CD4-positive, alpha-beta T cell treated with Interleukin-4 for 1 hour (primary cell): ENCODE measurements at places on chromosomes 2 and 18.

GRCh38 chr18:73728657-73729056, 419.0 kb downstream of the FBXO15 start:
- no peak for DNase-seq

GRCh38 chr2:62733546-62733945, 28.0 kb downstream of the EHBP1 start:
- no peak for DNase-seq

DNA sequence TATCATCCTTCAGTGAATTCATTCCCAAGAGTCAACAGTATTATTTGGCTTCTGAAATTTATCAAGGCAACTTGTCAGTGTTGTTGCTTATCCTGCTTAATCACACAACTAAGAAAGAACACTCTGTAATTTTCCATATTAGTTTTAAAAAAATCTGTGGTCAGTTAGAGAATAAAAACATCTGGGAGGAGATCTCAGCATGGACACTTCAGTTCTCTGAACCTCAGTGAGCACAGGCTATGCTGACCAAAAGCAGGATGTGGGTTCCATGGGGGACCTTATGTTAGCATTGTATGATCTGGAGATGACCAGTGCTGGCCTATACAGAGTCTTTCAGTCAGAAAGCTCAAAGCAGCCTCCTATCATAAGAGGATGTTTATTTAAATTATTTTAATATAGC, 79.1 kb upstream of the KLHL14 start:
- no peak for DNase-seq

DNA sequence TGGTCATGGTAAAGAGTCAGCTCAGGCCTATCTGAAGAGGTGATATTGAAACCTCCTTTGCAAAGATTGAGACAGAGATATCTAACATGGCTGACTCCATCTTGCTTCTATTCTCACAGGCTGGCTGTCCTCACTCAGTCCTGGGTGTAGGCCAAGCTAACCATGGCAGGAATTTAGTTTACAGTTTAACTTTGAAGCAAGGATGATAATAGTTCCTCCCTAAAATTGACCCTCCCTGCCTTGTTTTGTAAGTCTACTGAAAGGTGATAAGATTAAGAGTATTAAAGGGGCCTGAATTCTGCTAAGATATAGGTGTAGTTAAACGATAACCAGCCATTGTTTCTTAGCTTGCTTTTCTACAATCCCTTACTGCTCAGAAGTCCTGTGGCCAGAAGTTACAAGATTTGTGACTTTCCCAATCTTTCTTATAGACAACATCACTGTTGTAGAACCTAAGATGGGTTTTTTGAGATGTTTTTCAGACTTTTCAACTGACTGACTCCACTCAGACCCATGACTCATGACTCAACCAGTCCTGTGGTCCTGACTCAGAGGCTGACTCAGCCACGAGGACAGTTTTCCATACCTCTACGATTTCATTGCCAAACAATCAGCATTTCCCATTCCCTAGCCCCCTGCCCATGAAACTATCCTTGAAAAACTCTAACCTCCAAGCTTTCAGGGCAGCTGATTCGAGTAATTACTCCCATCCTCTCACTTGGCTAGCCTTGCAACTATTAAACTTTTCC, 195.7 kb upstream of the SESTD1 start:
- no peak for DNase-seq

GRCh38 chr2:239559417-239560261, 158.8 kb upstream of the HDAC4 start:
- no peak for DNase-seq

GRCh38 chr2:164873210-164873908, 31.7 kb upstream of the COBLL1 start:
- no peak for DNase-seq

DNA sequence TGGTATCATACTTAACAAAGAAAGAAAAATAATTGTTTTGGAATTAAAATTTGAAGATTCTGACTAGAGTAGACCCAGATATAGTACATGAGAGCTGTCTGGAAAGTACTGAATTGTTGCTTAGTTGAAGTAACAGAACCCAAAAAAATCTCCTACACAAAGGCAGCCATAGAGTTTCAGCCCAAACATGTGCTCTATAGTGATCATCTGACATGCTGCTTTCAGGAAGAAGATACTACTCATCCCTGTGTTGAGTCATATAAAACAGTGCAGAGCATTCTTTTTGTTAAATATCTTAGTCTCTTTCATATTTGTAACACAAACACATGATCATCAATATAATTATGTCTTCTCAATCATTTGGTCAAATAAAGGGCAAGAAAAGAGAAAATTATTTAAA, 84.8 kb upstream of the PTPRM start:
- no peak for DNase-seq

- no peak for DNase-seq
Observed at GRCh38 chr18:62682371-62682770, 33.0 kb upstream of the PHLPP1 start.

DNA sequence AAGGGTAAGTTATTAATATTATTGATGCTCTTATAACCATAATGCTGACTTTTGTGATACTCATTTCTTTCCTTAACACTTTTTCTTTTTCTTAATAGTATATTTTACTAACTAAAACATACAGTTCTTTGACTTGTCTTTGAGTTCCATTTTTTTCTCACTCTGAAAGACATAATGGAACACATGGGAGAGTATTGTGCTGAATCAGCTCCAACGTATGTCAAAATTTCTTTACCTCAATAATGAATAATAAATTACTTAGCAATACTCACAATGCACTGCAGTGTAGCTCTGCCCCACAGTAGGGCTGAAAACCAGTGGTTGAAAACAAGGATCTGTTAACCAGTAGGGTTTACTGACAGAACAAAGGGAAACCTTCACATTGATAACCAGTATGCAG, 40.7 kb downstream of the ACVR1 start:
- DNase-seq = no peak

GRCh38 chr18:46071653-46072375, at the start of gene PSTPIP2:
TSS of gene PSTPIP2 (minus strand) at chr18:46072260. CDS start at chr18:46072188, 72 bp downstream.
- DNase-seq = peak; percentile 68

DNA sequence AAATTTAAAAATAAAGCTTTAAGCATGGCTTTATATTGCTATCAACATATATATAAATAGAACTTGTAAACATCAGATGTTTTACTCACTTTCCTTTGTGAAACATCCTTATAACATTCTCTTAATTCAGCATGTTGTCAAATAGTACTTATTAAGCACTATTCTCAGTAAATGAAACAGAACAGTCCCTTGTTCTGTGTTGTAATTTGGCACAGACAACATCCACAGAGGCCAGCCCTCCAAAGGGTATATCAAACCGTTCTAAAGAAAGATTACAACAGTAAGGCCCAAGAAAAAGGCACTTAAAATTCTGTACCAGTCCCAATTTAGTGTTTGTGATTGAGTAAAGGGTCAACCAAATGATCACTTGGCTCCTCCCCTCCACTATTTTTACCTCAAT, 46.0 kb downstream of the GAREM1 start:
- no peak for DNase-seq

DNA sequence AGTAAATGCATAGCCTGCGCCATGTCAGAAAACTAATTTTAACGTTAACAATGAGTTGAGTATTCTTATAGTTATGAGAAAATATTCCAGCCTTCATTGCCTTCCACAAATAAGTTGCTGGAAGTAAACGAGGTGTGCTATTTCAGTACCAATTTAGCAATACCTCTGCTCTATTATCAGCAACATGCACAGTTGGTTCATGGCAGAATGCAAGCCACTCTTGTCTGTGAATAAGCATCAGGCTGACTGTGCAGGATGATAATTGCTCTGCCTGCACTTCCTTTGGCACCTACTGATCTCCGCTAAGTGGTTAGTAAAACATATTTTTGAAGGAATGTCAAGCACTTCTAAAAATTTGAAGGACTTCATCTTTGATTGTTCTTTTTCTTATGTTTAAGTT, 261.9 kb upstream of the SIX3 start:
- no peak for DNase-seq
